ENCODE measurements at places on chromosomes 4 and X. TPM values are rescaled to one million over a fixed set of nuclear protein-coding genes. Genes with fewer than 3 reads are reported as not detected.

Gene DUX4
- not detected for total RNA-seq

Gene CCSER1
- 9.0 TPM for total RNA-seq

Gene IL21
- total RNA-seq = not detected

Gene IGSF1
- total RNA-seq = not detected

Gene NAP1L2
- total RNA-seq = 2.6 TPM

Gene ANOS1
- total RNA-seq = 85.9 TPM

Gene GAGE12E
- total RNA-seq = not detected

Gene DOK7
- 6.3 TPM for total RNA-seq

Gene RAB9B
- total RNA-seq = 1.6 TPM

Gene SULT1E1
- total RNA-seq = 7.7 TPM

Gene RGN
- 4.1 TPM for total RNA-seq

Gene AKAP14
- not detected for total RNA-seq

Gene ERVMER34-1
- total RNA-seq = 3.0 TPM

Gene RTL9
- 0.24 TPM for total RNA-seq

Gene CT45A10
- total RNA-seq = not detected

Gene BEX1
- total RNA-seq = 0.65 TPM

Gene HS6ST2
- total RNA-seq = 6.9 TPM

Gene TMSB15B
- total RNA-seq = 1.3 TPM

Measured in left lung (tissue), 14 donors.